Fibroblast of gingiva (primary cell): ENCODE measurements at places on chromosomes 3 and 15.

DNA sequence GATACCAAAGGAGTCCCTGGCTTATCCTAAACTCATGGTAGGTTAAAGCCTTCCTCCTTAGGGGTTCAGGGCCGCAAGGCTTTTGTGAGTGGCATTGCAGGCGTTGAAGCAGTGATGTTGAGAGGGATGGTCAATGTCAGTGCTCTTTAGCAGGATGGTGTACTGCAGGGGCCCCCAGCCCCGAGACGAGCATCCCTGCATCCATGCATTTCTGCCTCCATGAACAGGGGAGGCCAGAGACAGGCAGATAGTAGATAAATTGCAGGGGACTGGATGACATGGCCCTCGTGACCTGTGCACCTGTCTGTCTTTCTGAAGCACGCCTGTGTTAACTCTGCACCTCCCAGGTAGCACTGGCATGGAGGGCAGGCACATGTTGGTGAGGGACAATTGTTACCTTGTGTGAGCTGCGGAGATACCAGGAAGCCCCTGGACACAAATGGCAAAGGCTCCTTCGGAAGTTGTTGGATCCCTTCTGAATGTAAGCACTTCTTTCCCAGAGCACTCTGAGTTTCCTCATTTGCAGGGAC is 133.5 kb downstream of the SNRPN start:
- no peak for DNase-seq

DNA sequence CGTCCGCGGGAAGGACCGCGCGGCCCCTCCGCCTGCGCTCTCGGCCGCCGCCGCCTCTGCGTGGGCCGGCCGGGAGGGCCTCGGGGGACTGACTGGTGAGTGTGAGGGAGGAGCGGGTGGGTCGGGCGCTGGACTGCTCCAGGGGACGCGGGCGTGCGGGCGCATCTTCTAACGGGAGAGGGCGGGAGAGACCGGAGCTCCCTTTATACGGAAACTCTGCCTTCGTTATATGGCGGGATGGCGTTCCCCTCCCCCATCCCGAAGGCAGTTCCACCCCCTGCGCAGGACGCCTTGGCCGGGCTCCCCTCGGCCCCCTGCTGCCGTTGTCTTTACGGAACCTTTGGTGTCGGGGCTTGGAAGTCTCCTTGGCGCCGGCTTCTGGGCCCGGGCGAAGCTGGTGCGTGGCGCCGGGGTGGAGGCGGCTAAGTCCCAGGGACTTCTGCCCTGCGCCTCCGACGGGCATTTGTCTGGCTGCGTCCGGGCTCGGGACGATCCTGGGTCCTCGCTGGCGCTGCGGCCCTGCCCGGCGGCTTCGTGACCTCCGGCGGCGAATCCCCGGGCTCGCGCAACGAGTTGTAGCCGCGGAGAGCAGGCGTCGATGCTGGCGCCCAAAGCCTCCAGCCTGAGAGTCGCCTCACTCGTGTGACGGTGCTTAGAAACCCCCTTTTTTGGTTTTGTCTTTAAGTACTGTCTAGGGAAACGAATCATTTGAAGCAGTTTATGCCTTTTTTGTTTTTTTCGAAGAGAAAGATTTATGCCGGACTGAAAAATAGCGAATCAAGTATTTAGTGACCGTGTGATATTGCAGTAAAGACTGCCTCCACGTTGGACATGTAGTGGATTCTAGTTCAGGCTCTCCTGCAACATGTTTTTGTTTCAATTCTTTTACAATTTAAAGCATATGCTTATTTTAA is 623 bp downstream of the ZNF639 start:
- peak; percentile 88 for DNase-seq

DNA sequence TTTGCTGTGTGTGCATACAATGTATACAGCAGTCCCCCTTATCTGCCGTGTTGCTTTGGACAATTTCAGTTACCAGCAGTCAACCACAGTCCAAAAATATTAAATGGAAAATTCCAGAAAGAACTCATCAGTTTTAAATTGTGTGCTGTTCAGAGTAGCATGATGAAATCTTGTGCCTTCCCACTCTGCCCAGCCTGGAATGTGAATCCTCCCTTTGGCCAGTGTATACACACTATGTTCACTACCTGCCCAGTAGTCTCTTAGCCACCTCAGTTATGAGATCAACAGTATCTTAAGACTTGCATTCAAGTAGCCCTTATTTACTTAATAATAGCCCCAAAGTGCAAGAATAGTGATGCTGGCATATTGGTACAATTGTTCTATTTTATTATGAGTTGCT is 133.6 kb upstream of the ABHD17C start:
- no peak for DNase-seq

DNA sequence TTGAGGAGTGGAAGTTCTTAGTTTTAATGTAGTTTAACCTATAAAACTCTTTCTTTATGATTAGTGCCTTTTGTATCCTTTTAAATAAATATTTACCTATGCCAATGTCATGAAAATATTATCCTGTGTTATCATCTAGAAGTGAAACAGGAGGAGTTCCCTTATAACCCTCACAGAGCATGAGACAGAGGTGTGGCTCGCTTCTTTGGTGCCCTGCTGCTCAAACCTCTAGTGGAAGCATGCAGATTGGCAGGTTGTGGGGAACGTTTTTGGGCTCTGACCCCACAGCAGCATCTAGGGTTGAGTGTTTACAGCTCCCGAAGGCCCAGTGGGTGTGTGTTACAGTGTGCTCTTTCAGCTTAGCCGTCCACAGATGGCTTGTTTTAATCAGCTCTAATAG is 459.4 kb upstream of the AZI2 start:
- no peak for DNase-seq

GRCh38 chr15:49423021-49423420 is at the start of gene FGF7:
FGF7 (plus strand) TSS chr15:49423242; CDS start chr15:49424298, 1,056 bp downstream.
- peak; percentile 91 for DNase-seq

- DNase-seq = peak; percentile 68
Measured at GRCh38 chr3:139122221-139122581, 77.5 kb upstream of the PRR23C start.

DNA sequence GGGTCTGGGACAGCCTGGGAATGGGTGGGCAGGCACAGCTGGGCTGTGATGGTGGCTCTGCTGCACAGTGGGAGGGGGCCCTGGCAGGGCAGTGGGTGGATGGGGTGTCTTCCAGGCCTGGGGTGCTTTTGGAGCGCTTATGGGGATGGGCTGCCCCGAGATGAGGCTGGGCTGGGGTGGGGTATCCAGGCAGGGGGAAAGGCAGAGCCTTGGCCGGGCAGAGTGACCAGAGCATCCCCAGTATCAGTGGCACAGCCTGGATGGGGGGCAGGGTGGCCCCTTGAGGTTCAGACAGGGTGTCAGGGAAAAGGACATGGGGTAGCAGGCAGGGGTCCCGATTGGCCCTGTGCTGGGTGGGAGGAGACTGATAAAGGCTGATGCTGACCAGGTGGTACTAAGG is 26.6 kb downstream of the HDAC11 start:
- DNase-seq = no peak

DNA sequence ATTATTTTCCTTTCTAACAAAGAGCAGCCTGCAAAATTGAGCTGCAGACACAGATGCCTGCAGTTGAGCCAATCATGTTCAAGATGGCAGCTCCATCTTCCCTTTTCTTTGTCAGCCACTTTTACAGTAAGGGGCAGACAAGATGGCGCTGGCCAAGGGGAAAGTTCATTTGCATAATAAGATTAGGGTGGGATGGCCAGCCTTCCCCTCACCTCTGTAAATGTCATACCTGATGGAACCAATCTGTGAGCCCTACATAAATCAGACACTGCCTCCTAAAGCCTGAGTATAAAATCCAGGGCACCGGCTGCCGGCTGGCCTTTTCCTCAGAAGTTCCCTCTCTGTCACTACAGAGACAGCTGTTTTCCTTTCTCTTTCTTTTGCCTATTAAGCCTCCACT is 15.8 kb downstream of the PATL2 start:
- no peak for DNase-seq

- DNase-seq = peak; percentile 91
Measured at GRCh38 chr3:120093119-120093910, 932 bp downstream of the GSK3B start.

DNA sequence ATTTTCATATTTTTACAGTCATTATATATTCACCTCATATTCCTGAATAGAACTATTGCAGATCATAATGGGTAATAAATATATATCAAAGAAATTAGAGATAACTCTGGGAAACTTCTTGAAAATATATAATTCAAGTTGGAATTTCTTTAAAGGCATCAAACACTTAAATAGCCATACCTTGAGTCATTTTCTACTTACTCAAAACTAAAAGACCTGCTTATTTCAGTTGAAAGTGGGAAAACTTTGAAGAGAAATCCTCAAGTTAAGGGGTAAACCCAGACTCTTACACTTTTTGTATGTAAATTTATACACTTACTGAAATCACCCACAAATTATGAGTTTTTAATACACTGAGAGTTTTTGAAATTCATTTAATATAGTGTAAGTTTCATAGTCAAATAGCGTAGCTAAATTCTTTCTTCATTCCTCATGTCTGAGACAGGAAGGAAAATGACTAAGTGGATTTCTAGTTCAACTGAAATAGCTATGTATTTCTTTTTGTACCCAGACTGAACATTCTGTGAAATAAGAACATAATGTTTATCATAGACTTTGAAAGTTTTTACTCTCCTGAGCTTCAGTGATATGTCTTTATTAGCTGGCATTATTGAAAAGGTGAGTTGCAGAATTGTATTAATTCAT is 4.6 kb upstream of the ALCAM start:
- DNase-seq = peak; percentile 53

DNA sequence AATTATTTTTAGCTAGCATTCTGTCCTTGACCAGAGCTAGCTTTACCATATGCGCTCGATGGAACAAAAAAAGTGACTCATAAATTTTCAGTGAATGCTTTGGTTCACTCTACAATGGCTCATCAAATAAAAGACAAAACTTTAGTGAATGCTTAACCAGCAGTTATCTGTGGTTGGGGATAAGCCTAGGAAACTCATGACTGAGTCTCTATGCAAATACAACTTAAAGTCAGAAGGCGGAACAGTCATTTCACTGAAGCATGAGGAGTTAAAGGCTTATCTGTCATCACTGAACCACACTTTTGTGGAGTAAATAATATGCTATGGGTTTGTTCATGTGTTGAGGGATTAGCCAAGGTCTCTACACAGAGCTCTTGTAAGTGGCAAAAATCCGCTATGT is 308.4 kb downstream of the SQOR start:
- DNase-seq = no peak

GRCh38 chr3:156298938-156299337 is 178.6 kb downstream of the KCNAB1 start:
- DNase-seq = no peak

DNA sequence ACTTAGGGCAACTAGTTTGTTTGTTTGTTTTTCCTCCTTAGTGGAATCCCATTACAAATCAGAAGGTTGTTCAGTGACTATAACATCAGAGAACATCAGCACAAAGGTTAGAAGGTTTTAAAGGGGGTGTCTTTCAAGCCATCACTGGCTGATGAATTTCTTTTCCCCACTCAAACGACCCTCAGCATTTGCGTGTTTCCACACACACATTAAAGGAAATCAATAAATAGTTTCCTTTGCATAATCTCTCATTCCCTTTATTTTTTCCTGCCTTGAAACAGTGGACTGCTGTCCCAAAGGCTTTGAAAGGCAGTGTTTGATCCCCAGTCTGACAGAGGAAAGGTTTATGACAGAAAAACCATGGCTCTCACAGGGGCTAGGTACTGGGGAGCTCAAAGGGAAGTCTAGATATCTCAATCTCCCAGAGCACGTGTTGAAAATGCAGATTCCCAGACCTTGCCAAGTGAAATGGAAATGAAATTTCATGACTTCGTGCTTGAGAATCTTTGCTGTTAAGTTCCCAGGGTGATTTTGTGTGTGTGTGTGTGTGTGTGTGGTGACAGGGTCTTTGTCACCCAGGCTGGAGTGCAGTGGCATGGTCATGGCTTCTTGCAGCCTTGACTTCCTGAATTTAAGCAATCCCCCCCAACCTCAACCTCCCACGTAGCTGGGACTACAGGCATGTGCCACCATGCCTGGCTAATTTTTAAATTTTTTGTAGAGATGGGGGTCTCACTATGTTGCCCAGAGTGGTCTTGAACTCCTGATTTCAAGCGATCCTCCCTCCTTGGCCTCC is 2.2 kb upstream of the INTS14 start:
- DNase-seq = no peak

- no peak for DNase-seq
Measured at GRCh38 chr3:24229468-24230221, 265.0 kb downstream of the THRB start.

DNA sequence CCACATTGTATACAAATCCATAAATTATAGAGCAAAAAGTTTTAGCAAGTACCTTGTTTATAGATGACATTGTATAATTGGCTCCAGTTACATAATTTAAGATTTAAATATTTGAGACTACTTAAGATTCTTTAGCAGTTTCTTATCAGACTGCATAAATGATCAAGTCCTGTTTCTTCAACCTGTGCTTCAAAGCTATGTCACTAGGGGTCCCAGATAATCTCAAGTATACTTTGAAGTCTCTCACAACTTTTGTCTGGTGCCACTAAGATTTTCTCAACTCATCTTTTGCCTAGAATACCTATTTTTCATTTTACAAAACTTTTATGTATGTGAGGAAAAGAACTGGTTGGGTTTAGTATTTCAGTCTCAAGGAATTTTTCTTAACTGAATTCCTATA is 205.5 kb downstream of the STAG1 start:
- DNase-seq = no peak

GRCh38 chr15:90248789-90249202 is 560 bp upstream of the TTLL13 start:
- DNase-seq = no peak

DNA sequence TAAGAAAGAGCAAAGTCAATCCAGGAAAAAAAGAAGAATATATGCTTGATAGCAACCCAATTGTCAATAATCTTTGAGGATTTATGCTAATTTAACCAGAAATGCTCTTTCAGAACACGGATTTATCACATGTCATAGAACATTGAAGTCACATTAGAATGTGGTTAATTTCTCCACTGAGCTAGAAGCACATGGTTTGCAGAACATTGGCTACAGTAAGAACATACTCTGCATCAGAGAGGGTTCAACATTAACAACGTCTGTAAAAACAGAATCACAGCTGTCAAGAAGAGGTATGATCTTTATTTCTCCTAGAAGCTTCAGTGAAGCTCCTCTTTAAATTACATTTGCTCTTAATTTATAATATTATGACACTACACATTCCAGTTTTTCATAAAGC is 619.7 kb upstream of the AGTR1 start:
- no peak for DNase-seq

DNA sequence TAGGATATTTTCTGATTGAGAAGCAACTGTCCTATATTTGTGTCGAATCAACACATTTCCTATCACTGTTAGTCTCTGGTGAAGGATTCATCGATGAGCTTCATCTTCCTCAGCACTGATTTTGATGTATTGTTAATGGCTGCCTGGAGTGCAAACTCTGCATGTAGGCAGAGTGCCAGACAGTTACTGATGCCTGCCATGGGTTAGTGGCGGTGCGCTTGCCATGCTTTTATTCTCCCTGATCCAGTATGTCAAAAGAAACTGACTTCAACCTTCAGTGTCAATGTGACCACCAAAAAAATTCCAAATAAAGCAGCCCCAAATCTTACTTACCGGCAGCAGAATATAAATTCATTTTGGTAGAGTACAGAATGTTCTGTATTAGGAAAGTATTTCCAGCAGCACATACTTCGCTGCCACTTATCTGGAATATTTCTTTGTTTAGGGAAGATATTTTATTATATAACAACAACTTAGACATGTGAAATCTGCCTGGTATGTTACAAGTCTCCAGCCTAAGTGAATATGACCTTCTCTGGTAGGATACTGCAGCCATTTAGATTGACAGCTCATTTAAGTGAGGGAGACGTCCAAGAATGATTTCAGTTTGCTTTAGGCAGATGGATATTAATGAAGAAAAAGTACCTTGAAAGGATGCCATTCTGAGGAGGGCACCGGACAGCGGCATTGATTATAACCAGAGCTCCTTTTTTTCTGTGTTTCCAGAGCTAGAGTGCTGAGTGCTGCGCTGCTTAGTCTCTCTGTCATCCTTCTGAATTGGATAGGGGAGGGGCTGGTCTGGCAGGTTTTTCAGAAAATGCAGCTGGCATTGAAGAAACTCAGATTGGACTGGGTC is 59.9 kb downstream of the ARHGEF26 start:
- DNase-seq = no peak
